Glutamatergic neuron (in vitro differentiated cells): ENCODE measurements at places on chromosomes 2 and 18.

- no peak for DNase-seq
These were observed 173.1 kb upstream of the STON1 start for GRCh38 chr2:48356701-48357325.

DNA sequence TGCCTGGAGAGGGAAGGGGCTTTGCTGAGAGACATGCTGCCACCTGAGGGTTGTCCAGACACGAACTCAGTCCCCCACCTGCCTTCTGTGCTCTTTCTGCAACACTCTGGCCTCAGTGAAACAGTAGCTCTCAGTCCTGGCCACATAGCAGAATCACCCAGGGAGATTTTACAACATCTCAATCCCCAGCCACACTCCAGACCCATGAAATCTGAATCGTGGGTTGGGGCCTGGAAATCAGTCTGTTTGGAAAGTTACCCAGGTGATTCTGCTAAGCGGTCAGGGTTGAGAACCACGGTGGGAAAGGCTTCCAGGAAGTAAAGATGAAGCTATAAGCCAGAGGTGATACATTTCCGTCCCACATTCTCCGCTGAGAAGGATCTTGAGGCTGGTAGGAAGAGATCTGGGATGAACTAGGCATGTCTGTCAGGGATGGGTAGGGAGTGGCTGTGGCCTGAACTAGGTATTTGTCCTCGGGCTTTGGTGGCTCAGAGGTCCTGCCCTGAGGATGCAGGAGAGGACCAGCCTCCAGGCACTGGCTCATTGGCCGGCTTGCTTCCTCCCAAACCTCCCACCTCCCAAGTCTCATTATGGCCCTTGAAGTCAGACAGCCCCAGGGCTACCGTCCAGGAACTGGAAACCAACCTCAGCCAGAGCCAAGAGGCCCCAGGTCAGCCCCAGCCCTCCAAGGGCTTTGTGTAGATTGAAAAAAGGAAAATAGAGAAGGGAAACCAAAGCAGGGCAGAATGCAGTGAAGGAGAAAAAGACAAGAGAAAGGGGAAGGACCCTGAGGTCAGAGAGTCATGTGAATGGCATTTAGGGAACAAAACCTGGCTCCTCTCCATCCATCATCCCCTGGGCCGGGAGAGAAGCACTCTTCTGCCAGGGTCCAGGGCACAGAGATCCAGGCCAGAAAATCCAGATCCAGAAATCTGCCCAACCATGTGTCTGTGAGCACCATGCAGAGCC lies 119.6 kb downstream of the ZFP36L2 start:
- DNase-seq: no peak

GRCh38 chr2:227370791-227371312 lies 8.3 kb downstream of the TM4SF20 start:
- DNase-seq: no peak

DNA sequence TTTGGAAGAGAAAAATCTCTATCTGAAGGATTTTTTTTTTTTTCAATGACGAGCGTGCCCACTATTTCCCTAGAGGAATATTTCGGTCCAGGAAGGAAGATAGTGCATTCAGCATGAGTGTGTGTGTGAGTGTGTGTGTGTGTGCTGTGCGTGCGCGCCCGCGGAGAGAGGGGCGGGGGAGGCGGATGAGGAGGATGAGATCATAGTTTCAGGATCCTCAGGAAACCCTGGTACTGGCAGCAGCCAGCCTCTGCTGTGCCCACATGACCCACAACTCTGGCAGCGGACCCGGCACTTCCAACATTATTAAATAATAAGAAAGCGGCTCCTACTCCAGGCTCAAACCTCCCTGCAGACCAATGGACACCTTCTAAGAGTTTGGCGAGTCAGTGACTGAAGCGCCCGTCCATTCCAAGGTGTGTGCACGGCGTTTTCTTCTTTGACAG lies 217.0 kb upstream of the DTNA start:
- peak; percentile 82 for DNase-seq

DNA sequence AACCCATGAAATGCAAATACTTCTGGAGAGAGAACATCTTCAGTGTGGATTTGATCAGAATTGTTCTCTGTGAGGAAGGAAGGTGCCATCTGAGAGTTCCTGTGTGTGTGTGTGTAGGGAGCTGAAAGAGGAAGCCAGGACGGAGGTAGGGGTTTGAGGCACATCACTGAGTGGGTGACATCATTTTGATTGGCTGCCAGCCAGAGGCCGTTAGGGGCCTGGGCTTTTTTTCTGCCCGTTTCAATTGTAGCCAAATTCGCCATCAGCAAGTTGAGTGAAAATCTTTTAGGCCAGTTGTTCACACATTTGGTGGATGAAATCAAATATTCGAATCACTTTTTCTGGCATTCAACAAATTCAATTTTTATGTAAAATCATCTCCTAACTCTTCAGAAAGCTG lies 48.9 kb downstream of the TSN start:
- no peak for DNase-seq

DNA sequence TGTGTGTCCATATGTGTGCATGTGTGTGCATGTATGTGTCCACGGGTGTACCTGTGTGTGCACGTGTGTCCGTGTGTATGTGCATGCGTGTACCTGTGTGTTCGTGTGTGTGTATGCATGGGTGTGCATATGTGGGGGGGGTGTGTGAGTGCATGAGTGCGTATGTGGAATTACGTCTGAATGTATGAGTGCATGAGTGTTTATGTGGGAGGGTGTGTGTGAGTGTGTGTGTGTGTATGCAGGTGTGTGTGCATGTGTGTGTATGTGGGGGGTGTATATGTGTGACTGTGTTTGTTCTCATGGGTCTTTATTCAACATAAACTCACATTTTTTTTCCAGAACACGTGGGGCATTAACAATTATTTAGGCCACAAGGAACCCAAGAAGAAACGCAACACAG lies 208.4 kb downstream of the SNTG2 start:
- no peak for DNase-seq

DNA sequence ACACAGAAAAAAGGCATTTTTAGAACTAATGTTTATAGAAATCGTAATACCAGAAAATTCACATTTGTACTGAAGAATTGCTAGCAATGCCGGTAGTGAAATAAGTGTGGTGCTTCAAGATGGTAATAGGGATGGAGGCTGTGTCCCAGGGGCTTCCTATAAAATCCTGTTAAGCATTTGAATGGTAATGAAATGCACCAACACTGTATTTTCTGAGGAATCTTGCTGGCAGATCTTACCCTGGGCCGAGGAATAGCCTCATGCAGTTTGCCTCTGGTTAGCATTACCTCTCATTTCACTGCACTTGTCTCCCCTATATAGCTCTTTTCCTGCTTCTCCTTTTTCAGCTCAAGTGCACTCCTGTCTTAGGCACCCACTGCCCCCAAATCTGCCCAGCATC lies 501.6 kb upstream of the NRP2 start:
- no peak for DNase-seq

DNA sequence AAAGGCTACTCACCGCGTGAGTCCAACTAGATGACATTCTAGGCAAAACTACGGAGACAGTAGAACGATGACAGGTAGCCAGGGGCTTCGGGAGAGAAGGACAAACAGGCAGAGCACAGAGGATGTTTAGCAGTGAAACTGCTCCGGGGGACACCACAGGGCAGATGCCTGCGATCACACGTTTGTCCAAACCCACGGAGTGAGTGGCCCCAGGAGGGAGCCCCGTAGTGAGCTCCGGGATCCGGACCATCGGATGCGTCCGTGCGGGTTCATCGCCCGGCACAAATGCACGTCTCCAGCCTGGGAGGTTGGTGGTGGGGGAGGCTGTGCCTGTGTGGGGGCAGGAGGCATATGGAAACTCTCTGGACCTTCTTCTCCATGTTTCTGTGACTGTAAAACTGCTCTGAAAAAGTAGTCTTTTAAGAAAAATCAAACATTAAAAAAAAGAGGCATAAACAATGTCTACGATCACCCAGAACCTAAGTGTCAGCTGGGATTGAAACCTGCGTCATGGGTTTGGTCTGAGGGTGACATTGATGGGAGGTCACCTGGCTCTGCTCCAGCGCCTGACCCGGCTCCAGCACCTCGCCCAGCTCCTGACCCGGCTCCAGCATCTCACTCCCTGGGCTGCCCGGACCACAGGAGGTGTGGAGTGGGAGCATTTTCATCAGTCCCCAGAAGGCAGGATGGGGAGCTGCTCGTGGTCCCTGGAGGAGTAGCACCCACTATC lies 83.0 kb upstream of the CTDP1 start:
- DNase-seq: no peak

- DNase-seq: peak; percentile 68
These were observed 797 bp upstream of the GRHL1 start for GRCh38 chr2:9950521-9951271.

DNA sequence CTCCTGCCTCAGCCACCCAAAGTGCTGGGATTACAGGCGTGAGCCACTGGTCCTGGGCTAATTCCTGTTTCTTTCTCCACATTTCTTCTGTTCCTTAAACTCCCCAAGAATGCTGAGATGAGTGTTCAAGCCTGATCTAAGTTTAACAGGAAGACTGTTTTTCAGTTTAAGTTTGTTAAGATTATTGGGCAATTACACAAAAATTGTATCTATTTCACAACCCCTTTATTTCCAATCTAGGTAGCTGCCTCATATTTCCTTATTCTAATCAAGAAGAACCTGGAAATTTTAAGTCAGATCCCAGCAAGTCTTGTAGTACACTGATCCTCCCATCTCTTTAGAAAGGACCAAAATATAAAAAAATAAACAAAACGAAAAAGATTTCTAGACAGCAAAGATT lies 11.7 kb downstream of the SFT2D3 start:
- DNase-seq: no peak

DNA sequence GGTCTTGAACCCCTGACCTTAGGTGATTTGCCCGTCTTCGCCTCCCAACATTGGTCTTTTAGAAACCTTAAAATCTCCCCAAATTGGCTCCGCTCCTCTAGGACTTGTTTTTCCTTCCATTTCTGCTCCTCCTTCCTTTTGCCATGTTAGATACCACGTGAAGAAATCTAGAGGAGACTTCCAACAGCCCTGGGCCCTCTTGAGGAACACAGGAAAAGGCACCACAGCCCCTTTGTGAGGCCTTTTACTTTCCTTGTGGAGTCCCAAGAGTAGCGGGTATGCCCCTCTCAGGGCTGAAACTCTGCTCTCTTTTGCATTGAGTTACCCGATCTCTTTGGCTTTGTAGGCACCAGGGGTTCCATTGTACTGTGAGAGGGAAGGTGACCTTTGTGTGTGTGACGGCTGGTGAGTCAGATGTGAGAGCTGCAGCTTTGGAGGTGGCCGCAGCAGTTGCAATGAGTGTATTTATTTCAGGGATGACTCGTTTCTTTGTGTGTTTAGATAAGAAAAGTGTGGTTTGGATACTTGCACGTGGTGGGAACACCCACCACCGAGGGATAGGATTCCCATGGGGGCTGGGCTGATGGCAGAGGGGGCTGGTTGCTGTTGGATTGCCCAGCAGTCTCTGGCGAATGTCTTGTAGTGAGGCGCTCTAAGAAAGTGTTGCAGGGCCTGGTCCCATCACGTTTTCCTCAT lies 218.4 kb upstream of the HS6ST1 start:
- DNase-seq: no peak

DNA sequence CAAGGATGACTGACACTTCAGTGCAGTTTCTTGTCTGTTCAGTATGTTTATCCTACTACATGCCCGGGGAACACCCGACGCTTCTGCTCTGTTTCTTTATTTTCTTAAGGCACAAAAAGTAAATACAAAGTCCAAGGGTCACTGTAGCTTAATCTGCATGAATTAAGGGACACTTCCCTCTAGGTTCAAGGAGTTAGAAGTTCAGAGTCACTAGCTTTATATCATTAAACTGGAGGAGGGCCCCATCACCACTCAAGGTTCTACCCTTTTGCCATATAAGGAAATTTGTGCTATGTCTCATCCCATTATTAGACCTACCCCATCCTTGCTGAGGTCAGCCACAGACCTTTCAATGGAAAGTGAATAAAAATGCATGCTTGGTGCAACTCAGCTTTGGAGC lies 27.6 kb upstream of the RMDN2 start:
- DNase-seq: no peak
